Right ventricle myocardium superior (tissue), 1 donor: ENCODE measurements at places on chromosomes 12 and 14.

DNA sequence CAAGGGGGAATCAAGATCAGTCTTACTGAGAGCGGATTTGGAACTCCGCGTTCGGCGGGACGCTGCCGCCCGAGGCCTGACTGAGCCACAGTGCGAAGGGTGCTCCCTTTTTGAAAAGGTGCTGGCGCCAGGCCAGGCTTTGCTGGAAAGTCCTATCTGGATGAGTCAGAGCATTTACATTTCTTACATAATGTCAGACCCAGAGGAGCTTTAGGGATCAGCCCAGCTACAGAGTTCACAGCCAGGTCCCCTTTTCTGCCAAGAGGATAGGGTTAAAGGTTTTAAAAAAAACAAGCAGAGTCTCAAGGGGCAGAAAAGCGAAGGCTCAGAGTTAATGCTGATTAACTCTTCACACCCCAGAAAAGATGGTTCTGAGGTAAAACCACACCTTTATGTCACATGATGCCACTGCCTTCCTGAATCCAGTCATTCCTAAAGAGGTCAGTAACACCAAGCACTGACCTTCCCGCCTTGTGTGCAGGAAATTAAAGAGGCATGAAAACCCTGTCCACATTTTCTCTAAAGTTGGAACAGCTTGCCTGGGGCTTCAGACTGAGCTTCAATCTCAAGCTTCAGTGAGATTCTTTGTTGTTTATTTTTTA is 11.7 kb upstream of the FBXL14 start:
- peak; percentile 97 for DNase-seq

GRCh38 chr14:74515891-74516412 is 22.4 kb downstream of the ISCA2 start:
- DNase-seq: peak; percentile 28

GRCh38 chr14:104634886-104635570 is 30.5 kb upstream of the TMEM179 start:
- DNase-seq: no peak

- DNase-seq: no peak
Measured at GRCh38 chr12:20053782-20054181, 314.6 kb upstream of the PDE3A start.

DNA sequence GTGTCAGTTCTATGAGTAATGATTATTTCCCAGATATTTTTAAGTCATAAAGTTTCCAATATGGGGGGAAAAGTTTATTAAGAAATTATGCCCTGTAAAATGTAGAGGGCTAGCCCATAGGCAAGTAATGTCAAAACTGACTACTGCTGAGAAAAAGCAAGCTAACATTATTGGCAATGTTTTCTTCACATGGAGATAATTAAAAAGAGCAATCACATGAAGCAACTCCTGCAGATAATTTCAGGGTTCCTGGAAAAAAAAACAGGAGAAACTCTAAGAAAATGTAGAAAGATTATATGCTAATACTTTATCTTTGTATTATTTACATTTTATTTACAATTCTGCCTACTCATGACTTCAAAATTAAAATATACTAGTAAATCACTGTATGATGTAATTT is 39.8 kb downstream of the PPP1R12A start:
- DNase-seq: no peak

DNA sequence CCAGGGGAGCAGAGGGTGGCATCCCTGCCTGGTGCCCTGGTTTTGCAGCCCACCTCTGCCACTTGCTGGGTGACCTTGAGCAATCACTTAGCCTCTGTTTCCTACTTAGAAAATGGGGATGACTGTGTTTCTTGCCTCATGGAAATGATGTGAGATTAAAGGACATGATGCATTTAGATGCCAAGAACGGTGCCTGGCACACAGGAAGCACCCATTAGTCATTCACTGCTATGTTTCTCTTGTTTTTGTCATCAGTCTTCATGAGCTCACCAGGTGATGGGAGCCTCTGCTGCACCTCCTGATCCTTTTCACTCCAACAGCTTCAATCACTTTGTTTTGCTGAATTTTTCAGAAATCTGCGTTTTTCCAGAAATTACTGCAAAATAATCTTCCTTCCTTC is 23.6 kb upstream of the ATF1 start:
- DNase-seq: no peak

DNA sequence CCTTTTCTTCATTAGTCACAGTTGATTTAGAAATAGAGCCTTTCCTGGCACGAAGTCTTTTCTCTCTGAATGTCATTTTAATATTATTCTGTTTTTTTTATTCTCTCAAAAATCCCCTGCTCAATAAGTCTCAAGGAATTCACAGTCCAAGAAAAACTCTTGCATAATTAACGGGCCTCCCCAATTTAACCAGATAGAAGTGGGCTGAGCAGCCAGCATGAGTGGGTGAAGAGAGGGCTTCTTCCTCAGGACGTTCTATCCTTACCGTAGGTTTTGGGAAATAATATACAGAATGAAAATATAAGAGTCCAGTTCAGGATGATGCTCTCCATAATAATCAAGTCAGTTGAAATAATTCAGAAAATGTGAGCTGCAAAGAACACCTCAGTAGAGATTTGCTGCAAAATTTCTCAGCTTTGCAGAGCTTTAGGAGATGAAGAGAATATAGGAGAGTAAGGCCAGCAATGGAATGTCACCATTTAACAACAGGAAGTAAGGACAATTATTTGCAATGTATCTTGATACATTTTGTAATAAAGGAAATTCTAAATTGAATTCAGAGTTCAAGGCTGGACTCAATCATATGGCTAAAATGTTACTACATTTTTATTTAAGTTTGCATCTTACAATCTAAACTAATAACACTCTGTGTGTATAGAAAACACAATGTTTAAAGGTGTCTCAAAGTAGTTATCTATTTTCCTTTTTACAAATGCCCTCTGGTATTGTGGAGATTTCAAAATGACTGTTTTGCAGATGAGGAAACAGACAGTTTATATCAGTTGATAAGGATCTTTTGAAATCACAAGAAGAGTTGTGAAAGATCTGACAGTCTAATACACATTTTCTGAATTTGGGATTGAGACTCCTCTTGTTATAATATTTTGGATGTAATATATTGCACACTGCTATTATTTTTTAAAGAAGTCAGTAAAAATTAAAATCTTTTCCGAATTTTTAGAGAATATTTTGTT is 1724.1 kb upstream of the SEL1L start:
- DNase-seq: no peak

- no peak for DNase-seq
Measured at GRCh38 chr12:85968606-85969005, 94.5 kb downstream of the NTS start.

- DNase-seq: no peak
Measured at GRCh38 chr14:102027951-102028350, 58.9 kb downstream of the HSP90AA1 start.

- no peak for DNase-seq
Measured at GRCh38 chr12:92121826-92122225, 23.8 kb downstream of the BTG1 start.

GRCh38 chr14:72054911-72055310 is 122.7 kb downstream of the RGS6 start:
- DNase-seq: no peak

- peak; percentile 80 for DNase-seq
Measured at GRCh38 chr14:93115821-93116675, at the start of gene ITPK1. Gene ITPK1 (minus strand): TSS chr14:93115925. CDS start chr14:93115163, 762 bp downstream.

- DNase-seq: no peak
Measured at GRCh38 chr12:49348781-49349180, 2.1 kb downstream of the DNAJC22 start.

DNA sequence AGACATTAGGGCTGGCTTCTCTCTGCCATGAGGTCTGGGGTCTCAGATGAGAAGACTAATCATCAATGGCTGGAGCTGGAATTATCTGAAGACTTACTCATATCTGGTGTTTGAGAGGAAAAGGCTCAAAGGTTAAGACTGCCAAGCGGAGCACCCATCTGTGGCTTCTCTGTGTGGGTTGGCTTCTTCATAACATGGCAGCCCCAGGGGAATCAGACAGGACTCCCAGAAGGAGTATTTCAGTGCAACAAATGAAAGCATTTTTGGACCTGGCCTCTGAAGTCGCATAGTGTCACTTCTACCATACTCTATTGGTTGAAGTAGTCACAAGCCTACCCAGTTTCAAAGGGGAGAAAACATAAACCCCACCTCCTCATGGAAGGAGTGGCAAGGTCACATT is 171.8 kb upstream of the KRR1 start:
- no peak for DNase-seq

DNA sequence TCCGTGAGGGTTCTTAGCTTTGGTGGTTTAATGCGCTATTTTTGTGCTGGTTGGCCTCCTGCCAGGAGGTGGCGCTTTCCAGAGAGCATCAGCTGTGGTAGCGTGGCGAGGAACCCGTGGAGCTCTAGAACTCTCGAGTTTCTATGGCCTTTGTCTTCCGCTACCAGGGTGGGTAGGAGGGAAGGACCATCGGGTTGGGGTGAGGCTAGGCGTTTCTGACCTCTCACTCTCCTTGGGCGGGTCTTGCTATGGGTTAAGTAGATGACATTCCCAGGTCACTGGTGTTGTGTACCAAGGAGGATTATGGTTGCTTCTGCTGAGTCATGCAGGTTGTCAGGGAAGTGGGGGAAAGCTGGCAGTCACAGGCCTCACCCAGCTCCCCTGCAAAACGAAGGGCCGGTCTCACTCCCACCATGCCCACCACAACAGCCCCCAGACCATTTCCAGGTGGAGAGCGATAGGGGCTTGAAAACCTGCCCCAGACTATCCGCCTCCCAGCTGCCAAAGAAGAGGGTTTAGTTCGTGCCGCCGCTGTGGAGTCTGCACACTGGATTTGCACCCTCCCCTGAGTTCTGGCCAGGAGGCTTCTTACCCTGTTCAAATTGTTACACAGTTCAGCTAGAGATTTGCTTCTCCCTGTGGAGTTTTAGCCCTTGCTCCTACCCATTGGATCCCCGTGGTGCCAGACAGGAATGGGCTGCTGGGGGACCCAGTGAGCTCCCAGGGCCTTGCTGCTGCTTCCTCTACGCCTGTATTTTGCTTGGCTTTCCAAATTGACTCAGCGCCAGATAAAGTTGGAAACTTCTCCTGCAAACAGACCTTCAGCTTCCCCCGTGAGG is 21.9 kb downstream of the RNFT2 start:
- DNase-seq: no peak

DNA sequence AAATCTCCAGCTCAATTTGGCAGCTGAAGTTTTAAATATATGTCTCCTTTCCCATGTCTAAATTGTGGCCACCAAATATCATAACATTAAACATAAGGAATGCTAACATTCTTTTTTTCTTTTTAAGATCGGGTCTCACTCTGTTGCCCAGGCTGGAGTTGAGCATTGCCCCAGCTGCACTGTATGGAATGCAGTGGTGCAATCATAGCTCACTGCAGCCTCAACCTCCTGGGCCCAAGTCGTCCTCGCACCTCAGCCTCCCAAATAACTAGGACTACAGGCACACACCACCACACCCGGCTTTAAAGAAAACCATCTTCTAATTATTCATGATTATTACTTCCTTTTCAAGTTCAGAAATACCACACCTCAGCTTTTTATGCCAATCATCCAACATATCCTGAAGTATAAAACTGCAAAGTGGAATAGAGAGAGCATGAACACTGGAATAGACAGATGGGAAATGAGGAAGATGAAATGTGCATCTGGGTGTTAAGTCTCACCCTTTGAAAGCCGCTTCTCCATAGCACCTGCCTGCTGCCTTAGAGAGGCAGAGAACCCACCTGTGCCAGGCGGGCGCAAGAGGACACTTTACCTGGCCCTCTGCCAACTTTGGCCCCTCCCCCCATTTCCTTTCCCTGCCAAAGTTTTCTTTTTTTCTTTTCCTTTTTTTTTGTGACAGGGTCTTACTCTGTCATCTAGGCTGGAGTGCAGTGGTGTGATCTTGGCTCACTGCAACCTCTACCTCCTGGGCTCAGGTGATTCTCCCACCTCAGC is 2.8 kb upstream of the EML1 start:
- no peak for DNase-seq

- no peak for DNase-seq
Measured at GRCh38 chr12:104132351-104132956, 5.6 kb downstream of the NFYB start.

- DNase-seq: no peak
Measured at GRCh38 chr14:68638141-68638999, 154.5 kb downstream of the ZFP36L1 start.

GRCh38 chr12:9900930-9901329 is 19.6 kb downstream of the KLRF2 start:
- no peak for DNase-seq

- no peak for DNase-seq
Measured at GRCh38 chr14:73231981-73232851, 5.1 kb upstream of the PAPLN start.

DNA sequence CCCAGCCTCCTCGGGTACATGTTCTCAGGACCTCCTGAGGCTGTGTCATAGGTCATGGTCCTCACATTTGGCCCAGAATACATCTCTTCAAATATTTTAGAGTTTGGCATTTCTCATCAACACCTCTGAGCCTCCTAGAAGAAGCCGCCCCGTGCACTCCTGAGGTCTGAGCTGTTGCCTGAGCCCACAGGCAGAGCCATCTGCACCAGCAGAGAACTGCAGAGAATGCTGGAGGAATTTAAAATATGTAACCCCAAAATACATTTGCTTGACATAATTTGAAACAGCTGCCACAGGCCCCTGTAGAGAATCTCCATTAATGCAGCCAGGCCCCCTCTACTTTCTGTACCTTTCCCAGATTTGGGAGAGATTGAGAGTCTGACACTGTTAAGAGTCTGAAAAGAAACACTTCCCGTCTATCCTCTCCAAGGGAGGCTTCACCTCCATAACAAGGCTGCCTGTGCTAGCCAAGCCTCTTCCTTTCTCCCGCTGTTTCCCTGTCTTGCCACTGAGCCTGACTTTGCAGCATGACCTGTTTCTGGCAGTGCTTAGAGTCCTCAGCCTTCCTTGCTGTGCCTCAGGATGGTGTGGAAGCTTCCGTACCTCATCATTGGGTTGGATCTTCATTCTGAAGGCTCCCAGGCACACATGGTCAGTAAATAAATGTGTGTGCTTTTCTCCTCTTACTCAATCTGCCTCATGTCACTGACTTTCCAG is 95.4 kb upstream of the SFSWAP start:
- DNase-seq: no peak

DNA sequence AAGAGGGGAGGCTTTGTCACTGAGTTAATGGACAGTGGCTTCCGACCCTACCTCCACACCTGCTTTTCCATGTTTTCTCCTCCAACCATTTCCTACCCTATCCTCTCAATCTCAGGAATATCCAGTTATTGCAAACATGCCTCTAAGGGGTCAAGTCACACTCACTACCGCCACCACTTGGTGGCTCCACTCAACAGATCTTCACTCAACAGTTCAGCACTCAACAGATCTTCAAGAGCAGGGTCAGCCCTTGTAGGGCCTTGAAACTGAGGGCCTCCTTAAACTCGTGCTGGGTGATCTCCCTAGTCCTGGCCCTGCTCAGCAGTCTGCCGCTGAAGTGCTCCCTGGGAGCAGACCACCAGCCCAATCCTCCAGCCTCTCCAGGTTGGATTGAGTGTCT is 14.2 kb downstream of the ZNF641 start:
- no peak for DNase-seq

GRCh38 chr12:53485955-53486735 is 13.1 kb downstream of the MAP3K12 start:
- DNase-seq: no peak

- DNase-seq: no peak
Measured at GRCh38 chr12:29731591-29731990, 52.2 kb downstream of the TMTC1 start.

- peak; percentile 44 for DNase-seq
Measured at GRCh38 chr12:109625131-109625559, 51.6 kb downstream of the MVK start.
